ENCODE measurements at places on chromosomes 2 and 18. TPM values are rescaled to one million over a fixed set of nuclear protein-coding genes. Genes with fewer than 3 reads are reported as not detected.

DNA sequence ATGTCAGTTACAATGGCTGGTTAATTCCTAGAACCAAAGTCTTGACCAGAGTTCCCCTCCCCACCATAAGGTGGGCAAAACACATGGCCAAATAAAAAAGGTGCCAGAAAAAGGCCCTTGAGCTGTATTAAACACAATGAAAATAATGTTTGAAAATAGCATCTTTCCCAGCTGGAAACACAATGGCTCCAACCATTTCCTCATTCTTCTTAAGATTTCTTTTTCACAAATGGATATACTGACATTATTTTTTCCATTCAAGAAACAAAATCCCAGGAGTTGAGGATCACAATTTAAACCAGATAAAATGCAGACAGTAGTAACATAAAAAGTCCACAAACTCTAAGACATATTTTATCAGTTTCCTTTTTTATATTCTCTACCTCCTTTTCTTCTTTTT lies 143.8 kb downstream of the EXOC6B start:
- no peak for DNase-seq

DNA sequence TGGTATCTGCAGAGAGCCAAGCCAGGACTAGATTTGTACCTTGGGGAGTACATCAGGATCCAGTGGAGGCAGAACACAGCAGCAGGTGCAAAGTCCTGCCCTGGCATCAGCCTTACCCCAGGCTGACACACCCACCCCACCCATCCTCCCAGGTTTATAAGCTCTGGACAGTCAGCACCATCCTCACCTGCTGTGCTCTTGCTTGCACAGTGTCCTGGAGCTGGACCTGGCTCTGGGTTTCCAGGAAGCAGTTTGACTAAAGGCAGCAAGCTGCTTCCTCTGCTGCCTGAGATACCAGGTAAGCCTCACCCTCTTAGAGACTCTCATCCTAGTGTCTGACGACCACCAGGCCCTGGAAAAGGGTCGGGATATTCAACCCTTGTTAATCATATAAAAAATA lies at the start of gene SULT1C3:
Gene SULT1C3 (plus strand): TSS at position 183 of the 400 bp plus-strand sequence. CDS start 7,227 bp downstream, outside the sequence.
- DNase-seq, result no peak

GRCh38 chr2:192218377-192218776 lies 23.6 kb upstream of the TMEFF2 start:
- no peak for DNase-seq

- no peak for DNase-seq
Measured at GRCh38 chr2:126299469-126299976, 356.4 kb upstream of the GYPC start.

Gene GDF7
- total RNA-seq, result 15.9 TPM

DNA sequence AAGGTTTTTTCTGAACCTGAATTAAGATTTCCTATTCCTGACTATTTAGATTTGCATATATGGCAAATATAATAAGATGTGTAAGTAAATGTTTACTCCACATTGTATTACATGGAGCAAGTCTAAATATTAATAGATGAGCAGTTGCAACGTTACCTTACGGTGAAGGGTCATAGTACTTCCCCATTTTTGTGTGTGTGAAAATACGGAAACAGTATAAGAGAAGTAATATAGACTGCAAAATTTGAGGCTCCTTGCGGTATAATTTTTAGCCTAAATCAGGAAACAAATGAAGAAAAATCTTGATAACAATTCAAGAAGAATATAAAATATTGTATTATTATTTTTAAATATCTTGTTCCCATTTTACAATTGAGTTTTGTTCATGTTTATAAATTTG lies 434.2 kb downstream of the GRB14 start:
- no peak for DNase-seq

Data from aorta (tissue), 5 donors.